CD14-positive monocyte (primary cell): ENCODE measurements at places on chromosomes 7 and 10.

DNA sequence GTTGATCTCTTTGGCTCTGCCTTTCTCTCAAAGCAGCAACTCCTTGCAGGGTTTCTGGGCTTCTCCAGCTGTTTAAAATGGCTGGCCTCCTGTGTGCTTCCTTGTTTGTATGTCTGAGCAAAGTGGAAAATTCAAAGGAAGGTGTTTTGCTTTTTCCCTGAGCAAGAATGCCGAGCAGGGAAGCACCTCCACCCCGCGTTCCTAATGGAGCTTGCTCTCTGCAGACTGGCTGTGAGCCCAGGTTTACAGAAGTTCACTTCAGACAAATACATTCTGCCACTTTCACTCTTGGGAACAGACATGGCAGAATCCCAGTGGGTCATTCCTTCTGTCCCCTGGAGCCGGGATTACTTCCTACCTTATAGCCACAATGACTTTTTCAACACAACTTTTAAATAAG, 181.8 kb upstream of the AGK start:
- DNase-seq, result no peak

DNA sequence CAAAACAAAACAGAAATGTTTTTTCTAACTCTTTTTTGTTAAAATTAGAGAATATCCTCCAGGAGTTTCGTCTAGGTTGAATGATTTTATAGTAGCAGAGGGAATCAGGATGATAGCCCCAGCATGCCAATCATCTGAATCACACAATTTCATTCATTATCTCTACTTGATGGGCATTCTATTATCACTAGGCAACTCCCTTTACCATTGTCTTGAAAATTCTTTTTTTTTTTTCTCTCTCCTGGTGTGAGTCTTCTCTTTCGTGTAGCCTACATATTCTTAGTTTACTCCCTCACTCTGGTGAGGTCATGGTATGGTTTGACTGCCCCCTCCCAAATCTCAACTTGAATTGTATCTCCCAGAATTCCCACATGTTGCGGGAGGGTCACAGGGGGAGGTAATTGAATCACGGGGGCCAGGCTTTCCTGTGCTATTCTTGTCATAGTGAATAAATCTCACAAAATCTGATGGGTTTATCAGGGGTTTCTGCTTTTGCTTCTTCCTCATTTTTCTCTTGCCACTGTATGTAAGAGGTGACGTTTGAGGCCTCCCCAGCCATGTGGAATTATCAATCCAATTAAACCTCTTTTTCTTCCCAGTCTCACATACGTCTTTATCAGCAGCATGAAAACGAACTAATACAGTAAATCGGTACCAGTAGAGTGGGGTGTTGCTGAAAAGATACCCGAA, 105.0 kb downstream of the OTUD1 start:
- DNase-seq, result peak; percentile 49

DNA sequence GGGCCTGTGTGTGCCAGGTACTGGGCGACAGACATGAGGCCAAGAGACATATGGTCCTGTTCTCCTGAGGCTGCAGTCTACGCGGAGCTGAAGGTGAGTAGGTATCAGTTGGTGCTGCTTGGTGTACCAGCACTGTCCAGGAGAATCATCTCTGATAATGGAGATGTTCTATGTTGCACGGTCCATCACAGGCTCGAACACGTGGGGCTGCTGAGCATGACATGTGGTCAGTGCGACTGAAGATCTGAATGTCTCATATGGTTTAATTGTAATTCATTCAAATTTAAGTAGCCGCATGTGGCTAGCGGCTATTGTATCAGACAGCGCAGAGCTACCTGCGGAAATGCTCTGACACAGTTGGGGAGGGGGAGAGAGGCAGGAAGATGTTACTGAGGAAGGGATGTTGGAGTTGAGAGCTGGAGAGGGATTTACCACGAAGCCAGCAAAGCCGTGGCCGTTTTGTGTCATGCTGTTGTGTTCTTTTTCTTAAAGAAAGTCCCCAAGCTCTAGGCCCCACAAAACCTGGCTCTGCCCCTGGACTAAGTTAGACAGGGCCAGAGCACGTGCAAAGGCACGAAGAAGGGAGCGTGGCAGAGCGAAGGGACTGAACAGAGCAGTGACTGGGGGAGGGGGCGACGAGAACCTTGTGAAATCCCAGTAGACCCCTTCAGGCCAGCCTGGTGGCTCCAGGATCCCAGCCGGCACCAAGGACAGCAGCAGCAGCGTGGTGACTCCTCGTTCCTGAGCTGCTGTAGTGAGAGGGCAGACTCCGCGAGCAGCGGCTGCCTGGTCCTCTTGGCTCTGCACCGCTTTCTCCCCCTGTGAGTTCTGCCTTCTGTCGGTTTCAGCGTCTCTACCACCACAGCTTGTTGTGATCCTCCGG, 20.0 kb downstream of the SMKR1 start:
- no peak for DNase-seq

GRCh38 chr10:7255517-7255916, 155.3 kb downstream of the SFMBT2 start:
- DNase-seq, result peak; percentile 15

DNA sequence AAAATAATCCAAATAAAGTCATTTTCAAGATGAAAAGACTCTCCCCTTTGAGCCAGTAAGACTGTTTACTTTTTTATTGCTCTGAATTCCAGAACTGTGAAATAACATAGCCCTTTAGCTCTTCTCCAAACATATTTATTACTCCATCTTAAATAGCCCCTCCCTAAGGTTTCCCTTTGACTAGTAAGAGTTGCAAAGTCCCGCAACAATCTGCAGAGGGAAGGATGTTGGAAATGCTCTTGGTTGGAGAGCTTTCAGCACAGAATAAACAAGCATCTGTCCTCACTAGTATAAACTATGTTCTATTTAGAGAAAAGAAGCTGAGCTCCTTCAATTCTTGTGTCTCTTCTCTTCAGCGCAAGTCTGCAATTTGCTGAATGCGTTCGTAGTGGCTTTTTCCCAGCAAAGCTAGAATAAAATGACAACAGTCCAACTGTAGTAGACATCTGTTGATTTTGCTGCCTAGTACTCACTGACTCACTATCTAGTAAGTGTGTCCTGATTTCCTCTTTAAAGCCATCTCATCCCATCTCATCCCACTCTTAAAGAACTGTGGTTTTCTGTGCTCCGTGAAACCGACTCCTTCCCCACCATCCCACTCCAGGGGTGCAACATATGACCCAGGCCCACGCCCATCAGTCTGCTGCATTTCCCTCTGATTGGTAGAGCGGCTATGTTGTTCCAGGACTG, 104.0 kb downstream of the FAM107B start:
- no peak for DNase-seq

DNA sequence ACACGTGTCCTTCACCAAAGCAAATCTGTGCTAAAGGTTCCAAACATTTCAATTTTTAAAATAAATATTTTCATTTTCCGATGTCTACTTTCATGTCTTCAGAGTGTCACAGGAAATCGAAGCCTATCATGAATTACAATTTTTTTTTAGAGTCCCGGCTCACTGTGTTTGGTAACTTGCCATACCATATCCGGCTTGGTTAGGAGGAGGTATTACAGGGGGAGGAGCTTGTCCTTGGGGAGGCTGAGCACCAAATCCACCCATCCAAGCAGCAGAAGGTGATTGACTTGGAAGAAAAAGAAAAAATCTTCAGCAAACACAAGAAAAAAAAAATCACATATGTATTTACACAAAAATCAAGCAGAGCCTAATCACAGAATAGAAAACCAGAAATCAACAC, 21.3 kb downstream of the TIAL1 start:
- no peak for DNase-seq

DNA sequence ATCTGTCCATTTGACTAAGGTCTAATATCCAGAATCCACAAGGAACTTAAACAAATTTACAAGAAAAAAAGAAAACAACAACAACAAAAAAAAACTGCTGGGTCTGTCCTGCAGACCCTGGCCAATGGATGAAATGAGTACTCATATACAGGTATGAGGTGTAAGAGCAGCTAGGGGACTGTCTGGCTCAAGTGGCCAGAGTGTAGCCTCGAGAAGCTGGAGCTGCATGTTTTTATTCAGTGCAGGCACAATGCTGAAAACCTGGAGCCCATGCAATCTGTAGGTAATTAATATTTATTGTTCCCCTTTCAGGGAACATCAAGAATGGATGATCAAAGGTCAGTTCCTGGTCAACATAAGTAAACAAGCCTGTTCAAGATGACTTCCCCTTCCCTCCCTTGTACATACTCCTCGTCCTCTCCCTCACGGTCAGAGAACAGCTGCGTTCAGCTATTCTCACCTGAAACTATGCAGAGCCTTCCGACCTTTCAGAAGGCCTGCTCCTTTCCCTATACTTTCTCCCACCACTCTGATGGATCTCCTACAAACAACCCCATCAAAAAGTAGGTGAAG, 15.5 kb downstream of the CYP2C19 start:
- no peak for DNase-seq
